ENCODE measurements at places on chromosomes 12 and 14.

GRCh38 chr14:74509587-74510222, 16.1 kb downstream of the ISCA2 start:
- no peak for DNase-seq

- no peak for DNase-seq
Observed at GRCh38 chr14:38727731-38728130, 375.3 kb downstream of the SEC23A start.

GRCh38 chr14:71523630-71524319, 408.5 kb upstream of the RGS6 start:
- no peak for DNase-seq

DNA sequence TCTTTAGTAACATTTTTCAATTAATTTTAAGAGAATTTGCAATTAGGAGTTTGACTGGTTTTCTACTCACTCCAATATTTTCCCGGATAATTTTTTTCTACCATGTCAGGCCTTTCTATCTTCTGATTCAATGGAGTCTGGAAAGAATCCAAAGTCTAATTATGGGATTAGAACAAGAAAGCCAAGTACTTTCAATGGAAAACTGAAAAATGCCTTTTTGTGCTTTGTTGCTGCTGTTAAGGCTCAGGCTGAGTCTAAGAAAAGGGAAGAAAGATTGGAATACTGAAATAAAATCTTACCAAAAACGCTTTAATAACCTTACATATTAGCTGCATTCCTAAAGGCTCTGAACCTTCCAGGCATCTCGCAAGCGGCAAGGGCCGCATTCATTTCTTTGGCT, 24.4 kb upstream of the DHRS4 start:
- peak; percentile 23 for DNase-seq

GRCh38 chr12:123057513-123058265, 77.2 kb downstream of the ARL6IP4 start:
- no peak for DNase-seq

- DNase-seq, result no peak
Observed at GRCh38 chr12:20507711-20508110, 139.4 kb downstream of the PDE3A start.

GRCh38 chr14:88470542-88471440, 84.0 kb downstream of the PTPN21 start:
- DNase-seq, result no peak

GRCh38 chr12:79114896-79115295, 250.3 kb downstream of the SYT1 start:
- no peak for DNase-seq

GRCh38 chr14:95067526-95067925, 89.8 kb downstream of the DICER1 start:
- DNase-seq, result no peak

DNA sequence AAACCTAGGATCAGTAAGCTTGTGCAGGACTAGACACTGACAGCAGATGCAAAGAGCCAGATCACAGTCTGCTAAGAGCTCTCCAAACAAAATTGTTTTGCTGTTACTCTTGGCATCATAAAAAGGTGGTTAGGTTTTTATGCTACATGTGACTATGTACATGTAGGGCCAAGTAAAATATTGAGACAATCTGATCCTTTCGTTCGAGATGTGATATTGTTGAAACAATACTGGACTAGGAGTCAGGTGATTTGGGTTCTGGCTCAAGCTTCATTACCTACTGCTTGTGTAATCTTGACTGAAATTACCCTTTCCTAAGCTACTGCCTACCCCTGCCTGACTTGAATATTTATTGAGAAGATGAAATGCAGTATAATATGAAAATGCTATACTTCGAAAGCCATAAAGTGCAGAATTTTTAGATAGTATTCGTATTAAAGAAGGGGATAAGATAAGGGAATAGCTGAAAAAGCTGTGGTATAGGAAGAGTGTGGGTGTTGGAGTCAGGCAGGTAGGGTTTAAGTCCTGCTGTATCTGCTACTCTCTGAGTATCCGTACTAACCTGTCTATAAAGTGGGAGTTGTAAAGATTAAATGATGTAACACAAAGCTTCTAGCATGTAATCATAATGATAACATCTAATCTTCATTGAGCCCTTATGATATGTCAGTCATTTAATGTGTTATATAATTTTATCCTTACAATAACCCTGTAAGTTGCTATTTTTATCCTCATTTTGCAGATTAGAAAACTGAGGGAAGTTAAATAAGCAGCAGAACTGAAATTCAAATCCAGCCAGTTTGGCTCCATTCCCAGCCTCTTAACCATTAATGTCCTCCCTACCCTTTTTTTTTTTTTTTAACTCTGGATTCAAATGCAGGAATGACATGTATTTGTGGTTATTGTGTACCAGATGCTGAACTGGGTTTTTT, 38.6 kb upstream of the ATF1 start:
- no peak for DNase-seq

DNA sequence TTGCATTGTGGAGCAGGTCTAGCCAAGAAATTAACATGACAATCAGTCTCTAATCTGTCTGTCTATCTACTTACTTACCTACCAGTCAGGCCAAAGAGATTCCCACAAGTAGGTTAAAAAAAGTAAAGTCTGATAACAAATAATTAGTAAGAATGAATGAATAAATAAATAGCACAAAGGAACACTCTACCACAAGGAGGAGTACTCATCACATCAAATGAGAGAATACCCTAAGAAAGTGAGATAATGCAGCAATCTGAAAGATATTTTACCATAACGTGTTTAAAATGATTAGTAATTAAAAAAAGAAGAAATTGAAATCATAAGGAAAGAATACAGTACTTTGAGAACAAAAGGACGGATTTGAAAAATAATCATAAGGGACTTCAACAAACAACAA, 187.2 kb downstream of the SYNE2 start:
- no peak for DNase-seq

DNA sequence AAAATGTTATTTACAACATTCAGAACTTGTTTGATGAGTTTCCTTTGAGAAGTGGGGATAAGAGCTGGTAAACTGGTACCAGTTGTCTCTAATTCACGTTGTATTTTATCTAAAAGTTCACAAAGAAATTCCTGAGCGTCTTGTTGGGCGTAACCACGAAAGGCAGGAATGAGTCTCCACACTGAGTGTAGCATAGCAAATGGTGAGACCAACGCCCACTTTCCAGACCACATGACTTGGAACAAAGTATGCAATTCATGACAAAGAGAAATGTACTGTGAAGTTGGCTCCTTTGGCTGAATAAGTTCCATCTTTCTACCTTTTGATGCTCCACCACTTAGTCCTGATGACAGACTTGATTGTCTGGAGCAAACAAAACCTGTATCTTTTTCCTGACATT, 18.4 kb downstream of the USP44 start:
- no peak for DNase-seq

GRCh38 chr12:15629761-15630160, 159.4 kb downstream of the EPS8 start:
- no peak for DNase-seq

GRCh38 chr12:54587315-54587873, 1.1 kb downstream of the PPP1R1A start:
- DNase-seq, result peak; percentile 60

- DNase-seq, result no peak
Observed at GRCh38 chr12:76942267-76942666, 63.4 kb upstream of the CSRP2 start.

GRCh38 chr14:38107216-38107631, 100.5 kb upstream of the SSTR1 start:
- DNase-seq, result no peak

- no peak for DNase-seq
Observed at GRCh38 chr12:51293696-51294095, 23.5 kb upstream of the SMAGP start.

GRCh38 chr14:100837805-100838350, 12.0 kb downstream of the MEG3 start:
- DNase-seq, result no peak

Data from globus pallidus (tissue), 1 donor.